ENCODE measurements at places on chromosomes 2 and 18.

DNA sequence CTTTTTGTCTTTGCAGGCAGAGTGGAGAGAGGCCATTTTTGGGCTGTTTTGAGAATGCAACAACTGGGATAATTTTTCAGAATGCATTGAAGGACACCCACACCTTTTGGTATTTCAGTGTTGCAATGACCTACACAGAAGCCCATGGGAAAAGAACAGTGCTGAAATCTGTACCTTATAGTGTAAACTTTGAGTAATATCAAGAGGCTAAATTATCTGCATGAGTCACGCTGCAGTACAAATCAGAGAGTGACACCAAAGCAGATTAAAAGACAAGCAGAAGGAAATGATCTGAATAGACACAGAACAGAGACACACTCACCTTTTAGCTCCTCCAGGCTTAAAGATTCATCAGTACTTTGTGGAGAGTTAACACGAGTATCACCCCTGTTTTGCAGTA is 265.3 kb downstream of the PAX3 start:
- no peak for DNase-seq

DNA sequence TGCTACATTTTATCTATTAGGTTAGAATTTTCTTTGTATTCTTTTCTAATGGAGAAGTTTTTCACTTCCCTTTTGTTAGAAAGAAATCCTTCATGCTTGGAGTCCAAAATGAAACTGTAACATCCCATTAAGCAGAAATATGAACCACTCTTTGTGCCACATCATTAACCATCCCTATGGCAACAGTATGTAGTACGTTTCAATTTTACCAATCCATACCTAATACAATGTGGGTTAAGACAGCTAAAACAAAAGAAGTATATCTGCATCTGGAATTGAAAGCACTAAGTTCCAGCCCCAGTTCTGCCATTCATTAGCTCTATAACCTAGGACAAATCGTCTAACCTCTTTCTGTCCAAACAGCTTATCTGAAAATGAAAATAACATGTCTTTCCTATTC is 409.2 kb upstream of the SPHKAP start:
- no peak for DNase-seq

DNA sequence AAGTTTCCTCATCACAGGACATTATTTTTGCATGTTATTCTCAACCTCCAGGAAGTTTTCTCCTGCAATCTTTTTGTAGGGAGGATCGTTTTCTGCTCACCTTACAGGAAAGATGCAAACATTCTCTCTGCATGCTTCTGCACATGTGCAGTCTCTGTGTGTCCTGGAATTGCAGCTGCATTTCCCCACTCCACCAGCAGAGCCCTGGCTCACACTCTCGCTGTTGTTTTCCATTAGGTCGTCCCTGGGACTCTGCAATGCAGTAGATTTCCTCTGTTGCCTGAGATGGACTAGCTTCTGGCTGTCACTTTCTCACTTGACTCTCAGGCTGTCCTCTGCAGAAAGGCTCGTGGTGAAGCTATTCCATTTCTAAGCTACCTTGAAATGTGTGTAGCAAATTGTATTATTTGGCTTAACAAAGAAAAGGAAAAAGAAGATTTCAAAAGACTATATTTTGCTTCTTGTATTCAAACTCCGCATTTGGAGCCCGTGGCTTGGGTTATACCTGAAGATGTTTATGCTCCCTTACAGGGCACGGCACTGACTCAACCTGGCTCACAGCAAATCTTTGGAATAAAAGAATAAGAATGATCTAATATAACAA is 346.7 kb downstream of the RAD51AP2 start:
- no peak for DNase-seq

DNA sequence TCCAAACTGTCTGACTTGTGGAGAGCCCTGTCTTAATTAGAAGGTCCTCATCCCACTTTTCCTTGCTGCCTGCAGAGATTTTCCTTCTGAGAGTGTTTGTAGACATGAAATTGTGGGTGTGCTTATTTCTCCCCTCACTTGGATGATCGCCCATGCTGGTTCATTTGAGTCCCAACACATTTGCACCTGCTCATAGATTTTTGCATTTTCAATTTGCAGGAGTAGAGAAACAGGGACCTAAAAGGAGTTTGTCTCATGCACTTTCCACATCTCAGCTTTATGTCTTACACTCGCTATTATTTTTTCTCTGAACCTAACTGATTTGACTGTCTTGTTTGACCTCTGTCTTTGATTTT is 33.2 kb upstream of the FHL2 start:
- no peak for DNase-seq

- no peak for DNase-seq
These were observed 149.7 kb upstream of the TANK start for GRCh38 chr2:161010503-161011015.

GRCh38 chr2:86049529-86049928 is 56.2 kb downstream of the POLR1A start:
- DNase-seq, result no peak

GRCh38 chr18:5628512-5629255 is 84.9 kb upstream of the EPB41L3 start:
- no peak for DNase-seq

DNA sequence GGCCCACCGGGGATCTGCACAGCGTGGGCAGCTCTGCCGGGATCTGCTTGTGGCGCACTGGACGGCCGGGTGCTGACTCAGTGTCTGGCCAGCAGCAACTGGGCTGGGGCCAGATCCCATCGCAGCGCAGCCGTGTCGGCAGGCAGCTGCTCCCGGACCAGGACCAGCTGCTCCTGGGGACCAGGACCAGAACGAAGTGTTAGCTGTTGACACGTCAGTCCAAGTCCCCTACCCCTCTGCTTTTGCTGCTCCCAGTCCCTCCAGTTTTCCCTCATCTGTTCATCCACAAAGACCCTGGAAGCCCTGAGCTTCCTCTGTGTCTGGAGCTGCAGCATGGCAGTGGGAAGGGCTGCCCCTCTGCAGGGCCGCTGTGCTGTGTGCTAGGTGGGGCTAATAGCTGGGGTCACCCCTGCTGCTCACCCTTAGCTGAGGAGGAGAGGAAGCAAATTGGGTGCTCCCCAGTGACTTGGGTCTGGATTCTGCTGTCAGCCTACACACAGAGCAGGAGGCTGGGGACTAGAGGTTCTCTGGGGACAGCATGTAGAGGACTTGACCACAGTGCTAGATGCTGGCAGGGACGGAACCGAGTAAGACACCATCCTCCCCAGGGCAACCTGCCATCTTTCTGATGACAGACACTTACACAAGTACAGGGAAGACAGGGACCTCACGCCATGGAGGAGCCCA is 16.9 kb upstream of the KIF1A start:
- DNase-seq, result no peak

- no peak for DNase-seq
These were observed 9.9 kb upstream of the ODC1 start for GRCh38 chr2:10457846-10458598.

DNA sequence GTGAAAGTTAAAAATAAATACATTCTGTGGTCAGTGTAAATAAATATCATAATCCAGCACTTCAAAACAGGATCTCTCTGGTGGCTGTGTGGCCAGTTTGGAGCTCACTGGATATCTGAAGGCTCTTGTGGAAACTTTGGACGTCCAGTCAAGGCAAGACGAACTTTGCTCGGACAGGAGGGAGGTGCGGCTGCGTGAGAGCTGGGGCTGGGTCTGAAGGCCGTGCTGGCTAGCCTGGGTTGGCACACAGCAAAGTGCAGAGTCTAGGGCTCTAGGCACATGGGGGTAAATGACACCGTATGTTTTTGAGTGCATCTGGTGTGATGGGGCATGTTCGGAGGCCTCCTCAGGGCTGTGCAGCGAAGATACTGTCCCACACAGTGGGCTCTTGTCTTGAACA is 78.9 kb upstream of the TXNDC2 start:
- no peak for DNase-seq

- no peak for DNase-seq
These were observed 45.9 kb upstream of the ASAP2 start for GRCh38 chr2:9160732-9161131.

DNA sequence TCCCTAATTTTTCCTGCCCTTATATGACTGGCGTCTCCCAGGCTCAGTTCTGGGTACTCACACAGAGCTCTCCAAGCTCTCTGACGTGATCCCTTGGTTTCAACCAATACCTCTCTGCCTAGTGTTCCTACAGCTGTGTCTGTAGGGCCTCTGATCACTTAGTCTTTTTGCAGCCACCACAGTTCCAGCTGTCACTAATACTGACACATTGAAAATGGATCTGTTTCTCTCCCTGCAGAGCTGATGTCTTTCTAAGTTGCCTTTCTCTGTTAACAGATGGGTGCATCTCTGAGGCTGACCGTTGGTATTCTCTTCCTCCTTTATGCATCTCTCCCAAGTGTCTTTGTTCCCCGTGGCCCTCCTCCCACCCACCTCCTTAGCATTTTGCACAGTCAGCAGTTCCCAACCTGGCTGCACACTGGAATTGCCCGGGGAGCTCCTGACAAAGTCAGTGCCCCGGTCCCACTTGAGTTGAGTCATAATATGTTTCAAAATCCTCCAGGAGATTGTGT is 62.5 kb downstream of the CERS6 start:
- no peak for DNase-seq

DNA sequence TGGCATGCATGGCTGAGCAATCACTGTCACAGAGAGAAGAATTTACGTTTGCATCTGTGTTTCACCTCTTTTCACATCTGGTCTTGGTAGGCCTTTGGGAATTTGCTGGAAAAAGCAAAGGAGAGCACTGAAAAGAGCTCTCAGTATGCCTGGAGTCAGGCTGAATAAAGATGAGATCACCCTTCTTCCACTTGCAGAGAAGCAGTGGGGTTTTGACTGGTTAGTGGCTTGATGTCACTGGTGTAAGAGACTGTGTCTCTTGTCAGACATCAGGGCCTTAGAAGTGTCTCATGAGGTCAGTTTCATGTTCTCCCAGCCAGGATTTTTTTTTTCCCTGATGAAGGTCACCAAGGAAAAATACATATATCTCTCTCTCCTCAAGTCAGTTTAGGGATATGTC is 353.8 kb downstream of the INSIG2 start:
- DNase-seq, result no peak

DNA sequence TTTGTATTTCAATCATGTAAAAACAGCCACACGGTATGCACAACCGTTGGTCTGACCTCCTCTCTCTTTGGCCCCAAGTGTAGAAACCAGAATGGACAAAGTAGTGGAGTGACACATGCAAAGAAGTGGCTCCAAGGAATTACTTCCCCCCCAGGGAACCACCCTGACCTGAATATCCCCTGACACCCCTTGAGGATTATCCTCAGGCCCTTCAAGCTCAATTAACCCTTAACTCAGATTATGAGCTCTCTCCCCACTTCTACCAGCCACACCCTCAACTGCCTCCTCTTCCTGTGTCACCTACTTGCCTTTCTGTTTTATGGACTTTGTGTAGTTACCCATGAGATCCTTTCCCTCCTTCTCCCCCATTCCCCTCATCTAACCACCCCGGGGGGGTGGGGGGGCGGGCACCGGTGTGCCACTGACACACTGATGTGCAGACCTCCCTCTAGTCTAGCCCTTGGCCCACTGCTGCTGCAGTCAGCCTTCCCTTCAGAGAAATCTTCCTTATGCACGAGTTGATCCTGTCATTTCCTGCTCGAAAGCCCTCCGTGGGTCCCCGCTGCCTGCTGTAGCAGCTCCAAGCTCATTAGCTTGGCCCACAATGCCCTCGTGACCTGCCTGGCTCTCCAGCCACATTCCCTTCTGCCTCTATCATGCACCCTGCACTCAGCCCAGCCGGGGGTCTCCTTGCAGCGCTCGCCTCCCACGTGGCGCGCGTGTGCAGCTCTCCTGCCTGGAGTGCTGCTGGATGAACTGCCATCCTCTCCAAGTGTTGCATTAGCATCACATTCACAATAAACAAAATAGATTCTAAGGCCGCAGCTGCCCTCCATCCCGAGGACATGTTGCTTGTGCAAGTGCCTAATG is 40.1 kb upstream of the TMEM177 start:
- no peak for DNase-seq

DNA sequence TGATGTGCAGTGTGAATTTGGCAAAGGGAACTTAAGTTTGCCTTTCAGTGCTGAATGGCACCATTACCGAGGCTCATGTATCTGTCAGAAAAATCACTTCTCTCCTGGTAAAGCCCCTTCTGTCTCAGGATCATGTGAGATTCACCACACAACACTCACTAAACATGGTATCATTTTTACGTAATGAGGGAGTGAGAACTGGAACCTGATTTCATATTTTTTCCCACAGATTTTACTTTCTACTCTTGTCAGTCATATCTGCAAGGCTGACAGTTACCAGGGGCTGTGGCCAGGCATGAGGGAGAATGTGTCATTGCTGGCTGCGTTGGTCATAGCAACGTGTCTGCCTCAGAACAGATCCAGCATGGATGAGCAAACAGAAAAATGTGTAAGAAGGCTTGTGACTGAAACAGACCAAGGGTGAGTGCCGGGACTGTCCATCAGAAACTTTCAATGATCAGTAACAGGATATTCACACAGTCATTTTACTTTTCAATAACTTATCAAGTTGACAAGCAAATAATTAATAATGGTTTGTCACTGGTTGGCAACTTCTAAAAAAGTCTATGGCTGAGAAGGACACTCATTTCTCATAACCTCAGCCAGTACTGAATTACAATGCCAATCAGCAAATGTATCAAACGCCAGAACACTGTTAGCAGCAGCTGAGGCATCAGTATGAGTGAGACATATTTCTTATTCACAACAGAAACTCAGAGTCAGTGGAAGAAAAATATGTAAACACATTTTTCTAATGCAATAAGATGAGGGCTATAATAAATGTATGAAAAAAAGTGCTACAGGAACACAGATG is 100.5 kb downstream of the CDC42EP3 start:
- DNase-seq, result peak; percentile 94

DNA sequence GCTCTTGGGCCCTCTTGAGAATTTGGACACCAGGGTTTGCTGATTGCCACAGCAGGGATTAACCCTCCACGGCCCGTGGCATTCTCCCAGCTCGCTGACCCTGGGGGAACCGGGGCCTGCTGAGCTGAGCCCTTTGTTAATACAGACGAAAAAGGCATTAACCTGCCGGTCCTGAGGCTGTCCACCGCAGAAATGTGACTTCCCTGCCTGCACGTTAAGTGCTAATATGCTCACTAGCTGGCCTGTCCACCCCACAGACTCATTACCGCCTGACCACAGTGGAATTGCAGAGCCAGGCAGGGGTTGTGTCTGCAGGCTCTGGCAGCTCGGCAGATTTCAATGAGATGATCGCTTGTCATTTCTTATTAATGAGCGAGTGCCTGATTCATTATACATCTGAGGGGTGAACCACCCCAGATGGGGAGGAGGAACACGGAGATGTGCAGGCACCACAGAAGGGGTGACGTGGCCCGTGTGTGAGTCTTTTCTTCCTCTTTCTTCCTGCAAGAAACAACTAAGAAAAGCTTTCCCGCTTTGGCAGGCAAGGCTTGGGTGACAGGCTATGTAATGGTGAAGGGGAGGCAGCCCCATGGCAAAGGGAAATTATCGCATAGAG is 126.0 kb downstream of the GLI2 start:
- no peak for DNase-seq

Measured in RCC 7860 (cell line).